ENCODE measurements at places on chromosomes 12 and 14.

GRCh38 chr14:95207475-95208233 is 50.3 kb upstream of the DICER1 start:
- DNase-seq, result no peak

- DNase-seq, result no peak
Observed at GRCh38 chr14:76323331-76324050, 52.4 kb upstream of the ESRRB start.

GRCh38 chr14:50773632-50774541 is 57.1 kb downstream of the NIN start:
- no peak for DNase-seq

DNA sequence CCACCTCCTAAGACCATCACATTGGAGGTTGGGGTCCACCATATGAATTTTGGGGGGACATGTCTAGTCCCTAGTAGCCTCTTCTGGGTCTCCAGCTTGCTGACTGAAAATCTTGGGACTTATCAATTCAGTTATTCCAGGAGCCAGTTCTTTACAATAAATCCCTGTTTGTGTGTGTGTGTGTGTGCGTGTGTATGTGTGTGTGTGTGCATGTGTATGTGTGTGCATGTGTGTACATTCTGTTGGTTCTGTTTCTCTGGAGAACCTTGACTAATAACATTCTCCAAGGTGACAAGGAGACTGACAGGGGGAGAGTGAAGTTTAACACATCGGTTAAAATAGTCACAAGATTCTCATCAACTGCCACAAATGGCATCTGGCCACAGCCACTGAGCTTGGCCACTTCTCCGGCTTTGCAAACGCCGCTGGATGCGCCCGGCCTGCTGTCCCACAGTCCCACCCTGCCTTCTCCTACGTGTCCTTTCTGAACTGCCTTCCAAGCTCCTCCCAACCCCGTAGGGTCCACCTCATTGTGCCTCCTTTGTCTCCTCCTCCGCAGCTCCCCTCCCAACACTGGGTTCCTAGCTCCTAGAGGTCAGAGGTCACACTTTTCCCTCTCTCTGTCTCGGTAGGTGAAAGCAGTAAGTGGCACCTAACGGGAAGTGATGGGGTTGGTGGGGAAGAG is 88.1 kb upstream of the DIO3 start:
- DNase-seq, result no peak

- no peak for DNase-seq
Observed at GRCh38 chr14:92728759-92729364, 19.6 kb downstream of the LGMN start.

DNA sequence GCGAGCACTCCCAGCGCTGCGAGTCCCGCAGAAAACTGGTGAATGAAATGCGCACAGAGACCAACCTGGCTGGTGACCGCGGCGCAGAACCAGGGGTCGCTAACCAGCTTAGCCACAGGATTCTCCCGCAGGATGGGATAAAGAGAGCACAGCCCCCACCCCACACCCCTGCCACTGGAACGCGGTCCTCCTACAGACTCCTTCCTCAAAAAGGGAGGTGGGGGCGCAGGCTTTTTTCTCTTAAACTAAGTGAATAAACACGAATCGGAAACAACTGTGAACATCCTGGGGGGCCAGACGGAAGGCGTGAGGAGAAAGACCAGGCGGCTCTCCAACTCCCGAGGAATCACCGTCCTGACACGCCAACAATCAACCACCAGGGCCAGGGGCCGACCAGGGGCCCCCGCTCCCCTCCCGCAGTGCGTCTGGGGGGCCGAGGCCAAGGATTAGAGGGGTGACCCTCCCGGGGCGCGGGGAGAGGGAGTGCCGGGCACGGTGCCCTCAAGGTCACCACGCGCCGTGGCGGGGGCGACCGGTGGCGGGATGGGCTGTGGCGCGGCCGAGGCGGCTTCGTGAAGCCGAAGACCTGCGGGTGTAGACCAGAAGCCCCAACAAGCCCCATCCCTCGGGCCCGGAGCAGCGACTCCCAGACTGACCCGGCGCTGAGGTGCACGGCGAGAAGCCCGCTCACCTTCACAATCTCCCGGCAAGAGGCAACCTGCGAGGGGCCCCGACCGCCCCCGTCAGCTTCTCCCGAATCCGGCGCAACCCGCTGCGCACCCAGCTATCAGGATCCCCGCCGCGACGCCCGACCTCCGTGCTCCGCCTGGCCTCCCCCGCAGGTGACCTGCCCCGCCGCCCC is 704 bp downstream of the ATP2B1 start:
- no peak for DNase-seq

- DNase-seq, result no peak
Observed at GRCh38 chr14:60658211-60658690, 9.0 kb upstream of the SIX1 start.

DNA sequence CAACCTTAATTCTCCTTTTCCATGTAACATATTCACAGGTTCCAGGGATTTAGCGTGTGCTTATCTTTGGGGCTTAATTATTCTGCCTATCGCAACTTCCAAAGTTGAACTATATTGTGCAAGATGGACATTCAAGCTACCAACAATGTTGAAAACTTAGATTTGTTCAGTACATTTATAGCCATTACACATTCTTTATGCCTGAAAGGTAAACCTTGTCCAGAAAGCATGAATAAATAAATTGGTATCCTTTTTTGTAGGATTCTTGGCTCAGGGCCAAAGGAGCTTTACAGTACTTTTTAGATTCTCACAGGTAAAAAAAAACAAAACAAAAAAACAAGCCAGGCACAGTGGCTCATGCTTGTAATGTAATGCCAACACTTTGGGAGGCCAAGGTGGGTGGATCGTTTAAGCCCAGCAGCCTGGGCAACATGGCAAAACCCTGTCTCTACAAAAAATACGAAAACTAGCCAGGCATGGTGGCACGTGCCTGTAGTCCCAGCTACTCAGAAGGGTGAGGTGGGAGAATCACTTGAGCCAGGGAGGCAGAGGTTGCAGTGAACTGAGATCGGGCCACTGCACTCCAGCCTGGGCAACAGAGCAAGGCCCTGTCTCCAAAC is 3.3 kb downstream of the C12orf56 start:
- no peak for DNase-seq

GRCh38 chr14:105582639-105583038 is 56.3 kb downstream of the TMEM121 start:
- DNase-seq, result no peak

DNA sequence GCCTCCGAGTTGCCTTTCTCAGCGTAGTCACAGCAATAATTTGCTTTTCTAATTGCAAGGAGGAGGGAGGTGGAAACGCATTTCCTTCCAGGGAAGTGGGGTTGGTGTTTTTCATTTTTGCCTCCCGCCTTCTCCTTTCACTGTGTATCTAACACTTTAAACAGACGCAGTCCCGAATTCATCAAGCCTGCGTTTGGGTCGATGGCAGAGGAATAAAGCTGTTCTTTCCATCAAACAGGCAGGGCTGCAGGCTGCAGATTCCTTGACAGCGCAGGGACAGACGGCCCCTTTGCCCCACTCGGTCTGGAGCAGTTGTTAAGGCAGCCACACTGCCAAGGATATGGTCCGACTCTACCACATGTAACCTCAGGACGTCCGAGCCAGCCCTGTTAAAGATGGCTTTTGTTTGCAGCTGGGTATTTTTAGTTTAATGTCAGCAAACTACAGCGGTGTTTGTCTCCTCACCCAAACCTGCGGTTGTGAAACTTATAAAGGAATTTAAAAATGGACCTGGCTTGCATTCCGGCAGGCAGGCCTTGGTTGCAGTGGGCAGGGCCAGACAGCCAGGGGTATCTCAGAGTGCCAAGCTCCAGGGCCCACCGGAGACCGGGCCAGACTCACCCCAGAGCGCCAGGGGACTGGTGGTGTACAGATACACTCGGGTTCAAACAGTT is 2.1 kb downstream of the CHST11 start:
- no peak for DNase-seq

DNA sequence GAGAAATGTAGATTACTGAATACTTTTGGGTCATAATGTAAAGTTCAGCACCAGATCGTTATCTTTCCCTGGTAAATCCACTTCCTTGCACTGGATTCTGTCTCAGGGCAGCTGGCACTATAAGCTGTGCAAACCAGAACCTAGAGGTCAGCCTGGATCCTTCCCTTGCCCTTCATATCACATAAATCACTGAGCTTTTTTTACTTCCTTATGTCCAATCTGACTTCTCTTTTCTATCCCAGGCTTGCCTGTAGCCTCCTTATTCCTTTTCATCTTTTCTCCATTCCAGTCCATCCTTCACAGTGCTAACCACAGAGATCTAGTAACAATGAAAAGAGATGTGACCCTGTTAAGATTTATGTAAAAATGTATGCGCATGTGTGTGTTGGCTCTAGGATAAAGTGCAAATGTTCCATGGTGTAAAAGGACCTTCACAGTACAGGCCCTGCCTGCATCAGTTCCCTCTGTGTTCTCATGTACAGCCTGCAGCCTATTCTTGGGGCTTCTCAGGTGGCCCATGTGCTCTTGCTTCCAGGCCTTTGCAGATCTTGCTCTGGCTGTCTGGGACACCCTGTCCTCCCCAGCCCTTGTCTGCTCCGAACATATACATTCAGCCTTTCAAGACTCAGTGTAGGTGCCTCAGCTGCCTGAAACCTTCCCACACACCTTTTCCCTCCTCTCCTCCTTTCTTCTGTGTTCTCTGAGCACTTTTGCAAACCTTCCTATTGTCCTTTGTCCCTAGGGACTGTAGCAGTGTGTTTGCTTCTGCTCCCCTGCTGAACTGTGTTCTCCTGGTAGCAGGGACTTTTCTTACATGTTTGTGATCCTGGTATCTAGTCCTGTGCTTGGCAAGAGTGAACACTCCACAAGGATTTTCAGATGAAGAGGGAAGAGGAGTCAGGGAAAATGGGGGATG is 30.0 kb downstream of the PELI2 start:
- DNase-seq, result no peak

- DNase-seq, result no peak
Observed at GRCh38 chr12:124864326-124864752, 675 bp upstream of the SCARB1 start.

GRCh38 chr12:73361864-73362230 is 1089.7 kb downstream of the TRHDE start:
- DNase-seq, result no peak

GRCh38 chr12:21573733-21574358 is 30.8 kb downstream of the GYS2 start:
- no peak for DNase-seq

DNA sequence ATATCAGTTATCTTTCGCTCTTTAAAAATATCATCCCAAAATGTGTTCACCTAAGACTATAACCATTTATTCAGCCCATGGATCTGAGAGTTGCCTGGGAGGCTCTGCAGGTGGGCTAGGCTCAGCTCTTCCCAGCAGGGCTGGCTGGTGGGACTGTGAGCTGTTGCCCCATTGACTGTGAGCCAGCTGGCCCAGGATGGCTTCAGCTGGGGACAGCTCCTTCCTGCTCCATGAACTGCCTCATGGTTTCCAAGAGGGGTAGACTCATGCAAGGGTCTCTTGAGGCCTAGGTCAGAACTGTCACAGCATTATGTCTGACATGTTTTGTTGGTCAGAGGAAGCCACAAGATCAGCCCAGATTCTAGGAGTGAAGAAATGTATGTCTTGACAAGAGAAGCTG is 114.1 kb upstream of the E2F7 start:
- no peak for DNase-seq

- no peak for DNase-seq
Observed at GRCh38 chr12:120262852-120263747, 2.4 kb downstream of the PXN start.

DNA sequence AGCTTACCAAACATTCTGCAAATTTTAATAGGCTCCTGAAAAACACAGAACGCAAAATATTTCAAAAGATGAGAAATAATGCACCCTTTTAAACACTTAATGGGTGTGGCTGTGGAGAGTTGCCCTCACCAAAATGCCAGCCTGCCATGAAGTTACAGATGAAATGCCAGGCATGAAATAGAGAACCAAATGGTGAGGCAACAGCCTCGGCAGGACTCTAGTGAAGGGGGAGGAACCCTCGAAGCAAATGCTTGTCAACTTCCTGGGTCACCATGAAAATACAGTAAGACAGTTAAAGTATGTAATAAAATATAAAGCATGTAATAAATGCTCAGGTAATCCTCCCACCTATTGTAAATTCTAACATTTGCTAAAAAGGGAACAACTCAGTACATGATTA is 24.1 kb downstream of the DUSP16 start:
- no peak for DNase-seq

DNA sequence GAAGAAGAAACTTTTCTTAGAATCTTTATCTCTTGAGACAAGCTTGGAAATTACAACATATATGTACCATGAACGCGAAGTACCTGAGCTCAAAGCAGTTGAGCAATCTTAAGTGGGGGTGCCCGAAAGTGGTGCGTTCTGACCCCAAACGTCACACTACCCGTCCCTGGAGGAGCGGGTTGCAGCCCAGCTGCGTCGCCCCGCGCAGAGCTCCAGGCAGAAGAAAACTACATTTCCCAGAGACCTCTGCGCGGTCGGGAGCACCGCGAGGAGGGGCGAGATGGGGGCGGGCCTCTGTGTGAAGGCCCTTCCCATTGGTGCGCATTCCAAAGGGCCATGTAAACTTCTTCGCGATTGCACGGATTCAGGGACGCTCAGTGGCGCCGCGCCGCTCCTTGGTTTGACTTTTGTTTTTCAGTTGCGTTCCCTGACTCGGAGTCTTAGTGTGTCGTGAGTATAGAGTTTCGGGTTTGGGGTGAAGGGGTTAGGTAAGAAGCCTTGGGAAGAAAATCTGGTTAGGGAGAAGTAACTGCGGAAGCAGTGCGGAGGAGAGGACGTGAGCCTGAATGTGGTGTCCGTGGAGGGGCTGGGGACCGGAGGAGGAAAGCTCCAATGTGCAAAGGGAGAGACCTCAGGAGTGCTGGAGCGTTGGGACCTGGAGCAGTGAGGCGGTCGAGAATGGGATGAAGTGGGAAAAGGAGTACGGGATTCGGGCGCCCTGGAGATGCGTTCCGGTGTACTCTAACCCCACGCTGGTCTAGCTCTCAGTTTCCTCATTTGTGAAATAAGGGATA is at the start of gene CCDC77:
Gene CCDC77 (plus strand): TSS at position 410 of the 794 bp plus-strand sequence. CDS start 7,740 bp downstream, outside the sequence.
- DNase-seq, result peak; percentile 87

DNA sequence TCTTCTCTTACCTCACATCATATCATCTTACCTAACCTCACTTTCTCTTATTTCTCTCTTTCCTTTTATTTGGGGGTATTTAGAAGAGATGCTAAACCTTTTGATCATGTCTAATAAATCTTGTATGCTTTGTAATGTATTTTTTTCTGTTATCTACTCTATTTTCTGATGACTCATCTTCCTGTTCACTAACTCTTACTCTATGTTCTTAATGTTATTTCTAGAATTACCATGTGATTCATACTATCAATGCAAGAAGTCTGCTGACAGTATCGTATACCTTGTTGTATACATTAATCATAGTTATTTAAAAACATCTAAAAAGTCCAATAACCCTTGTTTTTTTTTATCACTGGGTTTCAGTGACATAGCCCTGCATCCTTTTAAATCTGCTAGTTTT is 62.3 kb downstream of the MGAT4C start:
- DNase-seq, result no peak

DNA sequence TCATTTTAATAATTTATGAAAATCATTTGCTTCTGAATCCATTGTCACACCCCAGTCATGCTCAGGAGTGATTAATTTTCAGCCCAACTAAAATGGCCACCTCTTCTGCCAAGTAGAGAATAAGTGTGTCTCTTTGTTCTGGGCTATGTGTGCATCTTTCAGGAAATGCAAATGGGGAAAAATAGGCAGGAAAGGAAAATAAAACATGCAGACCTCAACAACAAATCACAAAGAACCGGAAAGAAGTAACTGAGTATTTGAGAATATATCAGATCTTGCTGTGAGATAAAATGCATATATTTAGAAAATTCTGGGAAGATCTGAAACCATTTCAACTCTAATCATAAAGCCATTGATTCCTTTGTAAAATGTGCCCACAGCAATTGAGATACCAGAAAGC is 763.9 kb downstream of the GALC start:
- DNase-seq, result no peak

- no peak for DNase-seq
Observed at GRCh38 chr14:69149461-69150244, 3.3 kb downstream of the DCAF5 start.

Data from left renal pelvis (tissue), 4 donors.